Left lobe of liver (tissue), 2 donors: ENCODE measurements at places on chromosomes 5 and 9.

GRCh38 chr5:118989816-118990215 lies 1.5 kb upstream of the DTWD2 start:
- no peak for DNase-seq

DNA sequence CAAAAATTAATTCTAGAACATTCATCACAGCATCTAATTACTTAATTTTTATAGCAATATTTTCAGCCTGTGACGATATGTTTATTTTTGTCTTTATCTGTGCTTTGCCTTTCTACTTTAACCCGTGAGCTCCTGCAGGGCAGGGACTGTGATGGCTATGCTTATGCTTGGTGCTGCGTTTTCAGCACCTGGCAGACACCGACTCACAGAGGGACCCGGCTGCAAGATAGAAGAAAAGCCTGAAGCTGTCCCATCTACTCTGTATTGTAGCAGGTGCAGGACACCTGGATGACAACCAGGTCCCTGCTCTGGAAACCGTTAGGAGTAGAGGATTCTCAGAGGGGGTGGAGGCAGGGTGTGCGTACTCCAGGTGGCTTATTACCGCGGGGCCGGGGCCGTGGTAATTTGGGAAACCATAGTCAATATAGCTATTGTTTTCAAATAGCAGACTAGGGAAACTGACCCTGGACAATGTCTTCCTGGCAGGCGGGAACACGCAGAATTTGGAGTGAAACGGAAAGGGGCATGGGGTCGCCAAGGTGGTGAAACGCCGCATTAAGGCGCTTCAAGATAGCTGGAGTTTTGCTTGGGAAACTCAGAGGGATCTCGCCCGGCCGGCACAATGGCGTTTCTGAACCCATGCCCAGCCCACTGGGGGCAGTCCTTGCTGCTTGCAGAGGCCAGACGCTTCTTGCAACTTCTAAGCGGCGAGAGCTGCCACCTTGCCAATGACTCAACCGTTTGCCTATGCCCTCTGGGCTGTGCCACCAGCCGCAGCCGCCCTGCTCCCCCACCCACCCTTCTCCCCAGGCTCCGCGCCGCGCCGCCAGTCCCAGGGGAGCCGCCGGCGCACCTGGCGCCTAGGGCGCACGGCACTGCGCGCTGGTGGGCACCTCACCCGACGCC lies 140.1 kb upstream of the PALM2AKAP2 start:
- DNase-seq, result peak; percentile 48

- no peak for DNase-seq
Measured at GRCh38 chr5:138844812-138845513, 30.2 kb downstream of the LRRTM2 start.

DNA sequence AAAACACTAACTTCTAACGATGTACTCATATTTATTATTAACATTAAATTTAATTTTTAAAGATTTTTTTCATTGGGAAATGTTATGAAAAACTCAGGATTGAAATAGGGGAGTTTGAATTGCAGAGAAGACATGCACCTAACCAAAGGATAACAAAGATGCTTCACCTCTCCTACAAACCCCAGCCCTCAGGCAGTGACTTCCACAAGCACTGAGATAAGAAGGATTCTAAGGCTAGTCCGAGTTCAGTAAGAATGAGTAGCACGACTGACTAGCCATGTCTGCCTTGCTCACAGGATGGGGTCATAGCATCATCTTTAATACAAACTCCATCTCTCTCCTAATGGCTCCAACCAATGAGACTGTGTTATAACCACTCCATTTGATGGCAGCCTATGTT lies 7.1 kb upstream of the OR5C1 start:
- DNase-seq, result no peak

DNA sequence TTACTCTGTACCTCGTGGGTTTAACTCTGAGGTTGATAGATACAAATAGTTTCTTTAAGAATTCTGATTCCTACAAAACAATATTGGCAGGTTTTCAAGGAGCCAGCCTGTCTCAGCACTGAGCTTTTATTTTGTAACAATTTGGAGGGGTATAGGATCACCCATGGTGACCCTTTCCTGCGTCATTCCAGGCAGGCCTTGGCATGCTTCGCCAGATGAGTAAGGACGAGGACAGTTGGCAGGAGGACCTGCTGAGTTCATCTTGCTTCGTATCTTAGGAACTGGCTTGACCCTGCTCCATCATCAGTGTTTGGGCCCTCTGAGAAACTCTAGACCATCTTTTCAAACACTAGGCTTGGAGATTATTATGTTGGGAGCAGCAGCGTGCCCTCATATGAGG lies 17.9 kb downstream of the ZNF462 start:
- no peak for DNase-seq

- DNase-seq, result no peak
Measured at GRCh38 chr5:147093138-147093537, 141.7 kb upstream of the STK32A start.

DNA sequence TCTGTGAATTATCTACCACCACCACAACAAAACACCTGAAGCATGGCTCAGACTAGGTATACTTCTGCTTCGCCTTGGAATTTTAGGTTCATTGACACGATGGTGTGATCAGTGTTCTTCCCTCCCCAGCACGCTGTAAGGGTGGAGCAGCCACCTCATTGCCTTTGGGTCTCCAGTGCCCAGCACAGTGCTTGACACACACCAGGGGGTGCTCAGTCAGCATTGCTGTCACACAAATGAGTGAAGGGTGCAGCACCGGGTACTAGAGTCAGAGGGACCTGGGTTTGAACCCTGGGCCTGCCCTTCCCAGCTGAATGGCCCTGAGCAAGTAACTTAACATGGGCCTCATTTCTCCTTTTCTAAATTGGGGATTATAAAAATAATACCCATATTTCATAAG lies 9.9 kb upstream of the ANGPTL2 start:
- no peak for DNase-seq

DNA sequence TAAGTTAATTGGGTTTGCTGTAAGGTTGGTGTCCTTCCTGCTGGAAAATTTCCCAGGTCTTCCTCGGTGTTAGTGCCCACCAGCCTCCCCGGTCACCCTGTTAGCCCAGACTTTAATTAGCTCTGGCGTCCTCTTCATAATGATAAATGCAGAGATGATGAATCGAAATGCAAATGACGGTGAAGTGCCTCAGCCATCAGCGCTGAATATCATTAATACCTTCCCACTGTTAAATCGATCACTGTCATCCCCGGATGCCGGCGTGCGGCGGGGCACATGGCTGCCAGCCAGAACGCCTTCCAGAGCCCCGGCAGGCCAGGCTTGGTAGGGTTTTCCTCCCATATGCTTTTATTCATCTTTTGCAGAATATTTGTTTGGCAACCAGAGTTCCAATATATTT lies 204.5 kb downstream of the IRX2 start:
- no peak for DNase-seq

DNA sequence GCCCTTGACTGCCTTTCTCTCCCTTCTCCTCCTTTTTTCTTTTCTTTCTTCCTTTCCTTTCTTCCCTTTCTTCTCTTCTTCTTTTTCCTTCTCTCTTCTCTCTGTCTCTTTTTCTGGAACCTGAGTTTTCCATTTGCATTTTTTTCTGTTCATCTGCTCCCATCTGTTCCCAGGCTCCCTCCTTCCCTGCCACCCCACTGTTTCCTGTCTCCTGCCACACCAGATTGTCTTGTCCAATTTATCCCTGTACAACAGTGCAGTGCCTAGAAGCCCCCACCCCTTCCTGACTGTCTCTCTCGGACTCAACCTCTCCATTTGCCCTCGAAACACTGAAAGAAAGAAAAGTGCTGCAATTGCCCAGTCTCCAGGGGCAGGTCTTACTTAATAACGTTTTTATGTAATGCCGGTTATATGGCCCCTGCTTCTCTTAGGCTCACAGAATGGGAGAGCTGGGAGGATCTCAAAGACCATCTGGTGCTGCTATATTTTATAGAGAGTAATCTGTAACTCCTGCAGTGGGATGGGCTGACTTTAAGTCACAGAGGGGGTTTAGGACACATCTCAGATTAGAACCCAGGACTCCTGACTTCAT lies 101.4 kb downstream of the RALGPS1 start:
- no peak for DNase-seq

DNA sequence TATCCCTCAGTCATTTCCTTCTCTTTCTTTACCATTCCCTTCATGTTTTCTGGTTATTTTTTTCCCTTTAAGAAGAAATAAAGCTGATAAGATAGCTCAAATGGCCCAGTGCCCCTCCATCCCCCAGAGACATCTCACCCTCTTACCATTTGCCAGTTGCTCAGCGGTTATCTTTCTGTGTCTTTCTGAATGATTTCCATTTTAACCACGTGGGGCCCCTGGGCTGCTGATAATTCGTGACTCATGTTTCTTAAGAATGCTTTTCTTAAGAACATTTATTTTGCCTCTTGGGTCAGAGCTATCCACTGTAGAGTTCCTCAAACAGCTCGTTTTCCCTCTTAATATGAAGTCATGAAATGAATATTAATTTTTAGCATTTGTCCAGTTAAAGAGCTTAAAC lies 147.8 kb downstream of the MAST4 start:
- DNase-seq, result no peak

DNA sequence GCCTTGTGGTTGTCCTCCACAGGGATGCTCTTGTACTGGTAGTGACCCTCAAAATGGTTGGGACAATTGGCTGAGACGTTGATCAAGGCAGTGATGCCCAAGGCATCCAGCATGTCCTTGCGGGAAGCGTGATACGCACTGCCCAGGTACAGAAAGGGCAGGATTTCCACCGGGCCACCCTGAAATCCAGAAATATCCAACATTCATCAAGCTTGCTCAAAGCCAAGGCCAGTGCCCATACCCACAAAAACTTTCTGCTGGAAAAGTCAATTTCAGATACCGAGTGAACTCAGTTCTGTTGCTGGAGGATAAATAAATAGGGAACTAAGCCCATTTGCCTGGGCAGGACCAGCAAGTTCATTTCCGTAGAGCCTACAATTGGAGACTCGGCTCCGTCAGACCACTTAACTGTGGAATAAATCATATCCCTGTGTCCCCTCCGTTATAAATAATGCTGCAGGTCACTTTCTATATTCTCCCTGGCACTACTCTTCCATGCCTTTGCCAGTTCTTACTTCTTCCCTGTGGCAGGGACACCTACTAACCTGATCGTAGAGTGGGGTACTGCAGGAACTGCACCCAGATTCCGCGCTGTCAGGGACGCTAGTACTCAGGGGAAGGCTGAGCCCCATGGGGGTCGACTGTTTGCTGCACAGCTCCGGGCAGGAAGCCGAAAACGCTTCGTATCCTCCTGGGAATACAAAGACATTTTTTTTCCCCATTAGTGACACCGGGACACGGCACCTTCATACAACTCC lies 1.2 kb downstream of the DUSP1 start:
- DNase-seq, result no peak

- no peak for DNase-seq
Measured at GRCh38 chr5:68331192-68332079, 115.9 kb downstream of the PIK3R1 start.

GRCh38 chr5:146825033-146825432 lies 53.5 kb downstream of the PPP2R2B start:
- DNase-seq, result no peak

DNA sequence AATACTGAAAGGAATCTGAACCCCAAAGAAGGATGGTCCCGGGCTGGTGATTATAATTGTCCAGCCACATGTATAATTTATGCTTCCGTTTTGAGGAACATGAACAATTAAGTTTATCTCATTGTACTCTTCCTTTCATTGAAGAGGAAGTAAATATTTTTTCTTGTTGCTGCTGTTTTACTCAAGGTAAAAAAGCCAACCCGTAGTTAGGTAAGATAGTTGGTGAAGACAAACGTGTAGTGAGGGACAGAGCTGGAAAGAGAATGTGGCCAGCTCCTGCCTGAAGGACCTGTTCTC lies 5.1 kb downstream of the RCL1 start:
- no peak for DNase-seq

- DNase-seq, result no peak
Measured at GRCh38 chr5:107418902-107419301, 251.8 kb downstream of the EFNA5 start.

DNA sequence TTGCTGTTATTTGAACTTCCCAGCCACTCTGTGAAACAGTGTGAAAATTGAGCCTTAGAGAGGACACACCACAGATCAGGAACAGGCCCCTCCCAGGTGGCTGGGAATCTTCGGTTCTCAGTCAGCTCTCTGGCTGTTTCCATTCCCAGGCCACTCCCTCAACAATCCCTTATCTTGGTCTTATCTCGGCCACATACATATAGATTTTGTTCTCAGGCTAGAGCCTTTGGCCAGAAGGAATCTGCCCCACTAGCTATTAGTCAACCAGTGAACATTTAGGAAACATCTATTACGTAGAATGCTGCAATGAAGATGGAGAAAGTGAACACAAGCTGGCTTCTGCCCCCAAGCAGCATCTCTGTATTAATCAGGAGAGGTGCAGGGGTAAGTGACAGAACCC lies 21.0 kb upstream of the WWC1 start:
- no peak for DNase-seq

DNA sequence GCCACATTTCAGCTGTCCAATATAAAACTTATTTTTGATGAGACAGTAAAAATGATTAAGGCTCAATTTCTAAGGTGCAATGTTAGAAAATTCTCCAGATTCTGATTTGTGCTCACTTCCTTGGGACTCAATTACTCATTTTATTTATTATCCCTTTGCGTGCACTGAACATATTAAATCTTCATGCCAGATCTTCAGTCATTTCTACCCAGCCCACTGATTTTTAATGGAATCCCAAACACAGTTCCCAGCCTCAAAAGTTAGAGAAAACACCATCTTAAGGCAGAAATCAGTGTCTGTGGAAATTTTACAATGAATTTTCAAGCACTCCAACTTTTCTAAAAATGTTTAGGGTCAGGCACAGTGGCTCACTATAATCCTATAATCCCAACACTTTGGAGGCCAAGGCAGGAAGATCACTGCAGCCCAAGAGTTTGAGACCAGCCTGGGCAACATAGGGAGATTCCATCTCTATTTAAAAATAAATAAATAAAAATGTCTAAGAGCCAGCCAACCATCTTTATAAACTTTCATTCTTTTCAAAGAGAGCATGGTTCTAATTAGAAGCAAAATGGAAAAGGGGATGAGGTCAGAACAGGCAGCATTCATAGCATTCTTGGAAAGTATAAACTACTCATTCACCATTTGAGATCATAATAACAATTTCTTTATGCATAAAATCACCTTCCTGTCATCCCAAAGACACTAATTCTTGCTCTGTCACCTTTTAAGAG lies 53.7 kb downstream of the TLE1 start:
- DNase-seq, result no peak

- DNase-seq, result no peak
Measured at GRCh38 chr5:39570403-39571027, 145.7 kb upstream of the DAB2 start.

- DNase-seq, result no peak
Measured at GRCh38 chr5:135650081-135650480, 71.3 kb upstream of the CXCL14 start.

DNA sequence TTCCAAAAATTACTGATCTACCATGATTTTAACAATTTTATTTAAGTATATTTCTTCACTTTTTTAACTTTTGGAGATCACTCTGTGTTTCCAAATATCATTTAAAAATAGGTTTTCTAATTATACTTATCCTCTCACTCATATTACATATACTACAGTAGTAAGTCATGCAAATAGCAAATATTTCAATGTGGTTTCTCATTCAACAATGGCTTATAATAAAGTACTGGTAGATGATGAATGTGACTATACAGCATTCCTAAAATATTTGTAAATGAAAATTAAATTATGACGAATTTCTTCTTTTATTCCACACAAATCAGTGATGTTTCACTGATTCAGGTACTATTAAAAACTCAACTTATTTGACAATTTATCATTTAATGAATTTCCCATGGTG lies 176.3 kb upstream of the MEF2C start:
- DNase-seq, result no peak
